Body of pancreas (tissue), 4 donors: ENCODE measurements at places on chromosomes 3 and 15. TPM values are rescaled to one million over a fixed set of nuclear protein-coding genes. Genes with fewer than 3 reads are reported as not detected.

DNA sequence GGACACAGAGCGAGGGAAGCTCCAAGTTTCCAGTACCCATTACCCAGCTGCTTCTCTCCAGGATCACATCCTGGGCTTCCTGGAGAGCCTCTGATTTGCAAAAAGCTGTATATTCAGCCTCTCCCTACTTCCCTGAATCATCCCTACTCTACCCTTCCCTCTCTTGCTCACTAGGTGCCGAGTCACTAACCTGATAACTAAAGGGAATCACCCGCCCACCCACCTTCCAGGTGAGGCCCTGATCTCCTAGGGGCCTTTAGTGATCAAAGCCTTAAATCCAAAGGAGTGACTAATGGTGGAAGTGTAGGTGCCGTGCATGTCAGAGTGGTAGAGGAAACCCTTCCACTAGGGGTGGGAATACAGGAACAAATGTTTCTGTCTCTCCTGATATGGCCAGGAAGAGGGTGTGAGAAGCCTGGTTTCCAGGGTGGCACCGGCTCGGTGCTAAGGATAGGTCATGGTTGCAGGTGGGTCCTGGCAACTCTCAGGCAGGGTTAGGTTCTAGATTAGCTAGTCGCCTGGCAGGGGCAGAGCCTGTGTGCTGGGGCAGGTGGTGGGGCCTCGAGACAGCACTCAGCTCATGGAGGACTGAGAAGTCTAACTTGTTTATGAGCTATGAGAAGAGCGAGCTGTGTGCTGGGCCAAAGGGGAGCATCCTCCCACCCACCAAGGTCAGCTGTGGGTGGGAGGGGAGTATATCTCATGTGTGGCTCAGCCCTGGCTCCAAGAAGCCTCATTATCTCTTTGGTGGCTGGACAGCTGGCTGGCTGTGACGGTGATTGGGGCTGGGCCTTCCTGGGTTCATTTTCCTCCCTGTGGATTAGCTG, 10.1 kb downstream of the SEMA7A start:
- DNase-seq = no peak

DNA sequence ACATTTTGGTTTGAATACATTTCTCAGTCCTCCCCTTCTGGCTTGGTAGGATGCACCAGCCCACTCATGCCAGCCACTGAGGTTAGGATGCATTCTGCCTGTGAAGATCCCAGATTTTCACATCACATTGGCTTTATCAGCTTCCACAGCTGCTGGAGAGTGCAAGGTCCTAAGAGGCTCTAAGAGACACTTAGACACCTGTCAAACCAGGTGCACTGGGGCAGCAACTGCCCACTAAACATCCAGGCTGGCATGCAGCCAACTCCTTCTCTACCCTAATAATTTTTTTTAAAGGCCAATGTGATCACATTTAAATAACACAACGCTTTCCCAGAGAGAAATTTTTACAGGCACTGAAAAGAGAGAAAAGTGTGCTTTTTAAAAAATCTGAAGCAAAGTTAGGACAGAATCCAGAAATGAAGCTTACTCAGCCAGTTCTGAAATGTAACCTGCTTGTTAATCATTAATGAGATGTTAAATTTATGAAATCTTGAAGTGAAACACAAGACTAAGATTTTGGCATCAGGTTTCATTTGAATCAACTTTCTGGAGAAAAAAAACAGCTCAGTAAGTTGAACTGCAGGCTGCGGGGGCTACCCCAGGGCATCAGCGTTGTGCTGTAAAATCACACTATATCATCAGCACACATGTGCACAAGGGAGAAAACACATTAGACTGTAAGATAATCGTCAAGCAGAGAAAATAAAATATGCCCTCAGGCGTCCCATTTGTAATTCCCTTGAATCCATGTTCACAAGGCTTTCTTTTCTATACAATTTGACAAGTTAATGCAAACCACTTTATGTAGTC, 312.9 kb downstream of the ZBBX start:
- DNase-seq = peak; percentile 13

- DNase-seq = no peak
Observed at GRCh38 chr3:169246158-169246557, 417.4 kb downstream of the MECOM start.

DNA sequence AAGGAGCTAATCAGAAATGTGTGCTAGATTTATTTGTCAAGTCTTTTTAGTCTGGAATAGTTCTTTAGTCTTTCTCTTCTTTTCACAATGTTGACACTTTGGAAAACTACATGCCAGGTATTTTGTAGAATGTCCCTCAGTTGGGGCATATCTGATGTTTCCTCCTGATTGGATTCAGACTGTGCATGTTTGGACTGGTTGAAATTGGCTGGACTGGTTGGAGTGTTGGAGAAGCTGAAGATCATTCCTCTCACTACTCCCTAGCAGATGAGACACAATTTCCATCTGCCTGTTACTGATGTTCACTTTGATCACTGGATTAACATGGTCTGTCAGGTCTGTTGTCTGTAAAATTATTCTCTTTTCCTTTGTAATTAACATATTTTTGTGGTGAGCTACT, 3.7 kb downstream of the NME9 start:
- DNase-seq = no peak

The MOBP gene
- total RNA-seq = not detected

DNA sequence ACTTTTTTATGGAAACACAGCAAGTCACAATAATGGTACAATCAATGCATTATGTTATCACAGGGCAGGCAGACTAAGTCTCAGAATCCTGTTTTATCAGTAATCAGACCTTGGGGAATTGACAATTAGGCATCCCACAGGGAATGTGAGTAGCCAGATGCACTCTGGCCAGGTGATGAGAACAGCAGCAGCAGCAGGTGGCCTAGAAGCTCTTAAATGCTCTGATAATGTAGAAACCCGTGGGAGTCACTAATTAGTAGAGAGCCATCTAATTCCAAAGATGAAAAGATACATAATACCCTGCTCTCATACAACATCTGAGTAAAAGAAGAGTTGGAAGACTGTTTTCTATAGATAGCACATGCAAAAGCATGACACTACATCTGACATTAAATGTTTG, 12.6 kb downstream of the CEP152 start:
- DNase-seq = no peak

DNA sequence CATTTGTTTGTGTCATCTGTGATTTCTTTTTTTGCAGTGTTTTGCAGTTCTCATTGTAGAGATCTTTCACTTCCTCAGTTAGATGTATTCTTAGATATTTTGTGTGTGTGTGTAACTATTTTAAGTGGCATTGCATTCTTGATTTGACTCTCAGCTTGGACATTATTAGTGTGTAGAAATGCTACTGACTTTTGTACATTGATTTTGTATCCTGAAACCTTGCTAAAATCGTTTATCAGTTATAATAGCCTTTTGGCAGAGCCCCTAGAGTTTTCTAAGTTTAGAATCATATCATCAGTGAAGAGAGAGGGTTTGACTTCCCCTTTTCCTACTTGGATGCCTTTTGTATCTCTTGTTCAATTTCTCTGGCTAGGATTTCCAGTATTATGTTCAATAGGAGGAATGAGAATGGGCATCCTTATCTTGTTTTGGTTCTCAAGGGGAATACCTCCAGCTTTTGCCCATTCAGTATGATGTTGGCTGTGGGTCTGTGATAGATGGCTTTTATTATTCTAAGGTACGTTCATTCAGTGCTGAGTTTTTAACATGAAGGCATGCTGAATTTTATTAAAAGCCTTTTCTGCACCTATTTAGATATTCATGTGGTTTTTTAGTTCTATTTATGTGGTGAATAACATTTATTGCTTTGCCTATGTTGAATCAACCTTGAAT, 211.7 kb downstream of the MBNL1 start:
- no peak for DNase-seq

DNA sequence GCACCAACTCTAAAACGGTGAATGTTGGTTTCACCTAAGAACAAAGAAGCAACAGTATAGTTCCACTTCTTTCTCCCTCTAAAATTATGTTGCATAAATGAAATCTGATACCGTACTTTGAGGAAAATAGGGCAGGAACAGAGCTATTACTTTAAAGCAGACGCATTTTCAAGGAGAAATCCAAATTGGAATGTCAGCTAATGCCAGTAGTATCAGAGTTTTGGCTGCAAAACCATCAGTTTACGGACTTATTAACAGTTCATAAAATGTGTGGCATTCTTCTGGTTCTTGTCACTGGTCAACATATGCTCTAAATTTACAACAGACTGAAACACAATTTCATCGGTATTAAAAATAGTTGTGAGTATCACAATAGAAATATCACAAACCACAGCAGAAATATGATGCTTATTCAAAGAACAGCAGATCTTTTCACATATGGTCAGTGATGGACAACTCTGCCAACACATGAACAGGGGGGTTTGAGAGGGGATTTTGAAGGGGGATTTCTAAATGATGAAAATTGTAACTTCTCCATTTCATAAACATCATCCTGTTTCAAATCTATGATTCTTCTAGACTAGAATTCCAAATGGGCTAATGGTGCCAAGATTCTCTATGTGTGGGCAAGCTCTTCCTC, 38.7 kb upstream of the ROBO2 start:
- DNase-seq = no peak

The TAGLN3 gene
- 0.52 TPM for total RNA-seq

DNA sequence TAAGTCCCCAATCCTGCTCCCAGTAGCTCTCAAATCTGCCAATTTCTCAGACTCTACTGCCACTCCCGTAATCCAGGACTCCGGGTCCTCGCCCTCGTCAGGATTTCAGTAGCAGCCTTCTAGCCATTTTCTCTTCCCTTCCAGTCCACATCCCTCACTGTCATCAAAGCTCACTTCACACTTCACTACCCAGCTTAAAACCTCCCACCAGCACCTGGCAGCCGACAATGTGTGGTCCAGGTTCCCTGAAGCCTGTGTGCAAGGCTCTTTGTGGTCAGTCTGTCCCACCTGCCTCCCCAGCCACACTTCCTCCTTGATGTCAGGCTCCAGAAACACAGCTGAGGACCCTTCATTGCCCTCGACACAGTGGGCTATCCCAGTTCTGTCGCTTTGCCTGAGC, 304.5 kb upstream of the ROPN1 start:
- DNase-seq = no peak

The IQCF5 gene
- not detected for total RNA-seq

- DNase-seq = no peak
Observed at GRCh38 chr3:9226326-9226725, 23.1 kb downstream of the SRGAP3 start.

The MST1R gene
- 10.4 TPM for total RNA-seq

The HRG gene
- total RNA-seq = not detected

DNA sequence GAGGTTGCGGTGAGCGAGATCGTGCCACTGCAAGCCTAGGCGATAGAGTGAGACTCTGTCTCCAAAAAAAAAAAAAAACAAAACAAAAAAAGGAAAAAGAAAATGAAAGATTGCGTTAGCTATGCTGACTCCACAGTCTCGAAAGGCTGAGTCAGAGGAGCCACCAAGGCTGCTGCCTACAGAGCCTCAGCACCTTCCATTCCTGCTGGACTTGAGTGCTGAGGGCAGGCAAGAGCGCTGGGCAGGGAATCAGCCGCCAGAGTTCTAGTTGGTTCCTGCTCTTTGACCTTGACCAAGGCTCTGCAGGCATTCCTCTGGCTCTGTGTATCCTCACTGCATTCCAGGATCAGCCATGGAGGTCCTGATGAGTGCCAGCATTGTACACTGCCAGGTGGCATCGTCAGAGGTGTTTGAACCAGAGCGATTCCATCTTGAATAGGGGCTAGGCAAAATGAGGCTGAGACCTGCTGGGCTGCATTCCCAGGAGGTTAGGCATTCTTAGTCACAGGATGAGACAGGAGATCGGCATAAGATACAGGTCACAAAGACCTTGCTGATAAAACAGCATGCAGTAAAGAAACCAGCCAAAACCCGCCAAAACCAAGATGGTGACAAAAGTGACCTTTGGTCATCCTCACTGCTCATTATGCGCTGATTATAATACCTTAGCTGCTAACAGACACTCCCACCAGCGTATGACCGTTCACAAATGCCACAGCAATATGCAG, 5.9 kb downstream of the MESP2 start:
- peak; percentile 23 for DNase-seq

DNA sequence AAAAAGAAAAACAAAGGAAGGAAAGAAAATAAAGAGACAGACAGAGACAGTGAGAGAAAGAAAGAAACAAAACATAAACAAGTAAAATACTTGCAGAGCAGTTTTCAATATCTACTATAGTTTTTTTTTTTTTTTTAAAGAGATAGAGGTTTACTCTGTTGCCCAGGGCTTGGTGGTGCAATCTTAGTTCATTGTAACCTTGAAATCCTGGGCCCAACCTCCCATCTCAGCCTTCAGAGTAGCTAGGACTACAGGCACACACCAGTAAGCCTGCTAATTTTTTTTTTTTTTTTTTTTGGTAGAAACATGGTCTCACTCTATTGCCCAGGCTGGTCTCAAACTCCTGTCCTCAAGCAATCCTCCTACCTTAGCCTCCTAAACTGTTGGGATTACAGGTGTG, 23.1 kb downstream of the CLASP2 start:
- DNase-seq = no peak

GRCh38 chr3:64067506-64068346, 44.4 kb upstream of the PSMD6 start:
- no peak for DNase-seq

DNA sequence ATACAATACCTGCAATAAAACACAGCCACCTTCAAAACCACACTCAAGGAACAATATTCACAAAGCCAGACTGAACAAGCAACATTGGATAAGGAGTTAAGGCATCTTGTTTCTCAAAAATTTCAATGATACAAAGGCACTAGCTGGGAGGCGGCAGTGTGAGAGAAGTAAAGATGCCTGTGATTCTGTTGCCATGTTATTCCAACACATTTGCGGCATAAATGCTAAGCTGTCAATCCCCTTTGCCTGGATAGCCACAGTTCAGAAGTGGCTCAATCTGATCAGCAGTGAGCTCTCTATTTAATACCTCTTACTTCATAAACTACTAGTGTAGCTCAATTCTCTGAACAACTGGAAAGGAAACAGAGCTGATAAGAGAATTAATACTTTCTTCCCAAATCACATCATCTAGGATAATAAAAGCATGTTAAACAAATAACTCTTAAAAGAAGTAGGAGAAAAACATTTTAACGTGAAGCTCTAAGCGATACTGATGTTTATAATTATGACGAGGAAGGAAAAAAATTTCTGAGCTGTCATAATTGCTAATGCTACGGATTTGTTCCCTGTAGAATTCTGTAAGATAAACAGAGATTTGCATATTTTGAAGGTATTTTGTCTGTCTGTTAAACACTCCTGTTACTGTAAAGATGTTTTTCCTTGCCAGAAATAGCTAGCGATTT, 358.4 kb downstream of the FOXP1 start:
- DNase-seq = no peak

The FBXL2 gene
- 5.3 TPM for total RNA-seq

DNA sequence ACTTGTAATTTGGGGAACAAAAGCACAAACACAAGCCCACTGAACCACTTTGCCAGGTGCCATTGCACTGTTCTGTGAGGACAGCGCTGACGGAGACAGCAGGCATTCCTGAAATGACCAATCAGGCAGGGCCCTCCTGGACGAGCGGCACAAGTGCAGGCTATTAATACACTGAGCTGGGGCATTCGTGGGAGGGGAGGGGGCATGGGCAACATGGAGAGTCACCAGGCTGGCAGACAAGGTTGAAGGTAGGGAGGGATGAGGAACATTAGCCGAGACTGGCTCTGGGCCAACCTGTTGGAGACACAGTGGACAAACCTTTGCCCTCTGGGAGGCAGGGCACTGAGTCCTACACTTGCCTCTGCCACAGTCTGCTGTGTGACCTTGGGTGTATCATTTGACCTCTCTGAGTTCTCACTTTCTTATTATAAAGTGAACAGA, 45.6 kb downstream of the NOX5 start:
- peak; percentile 36 for DNase-seq

- no peak for DNase-seq
Observed at GRCh38 chr3:10744098-10744465, 71.9 kb upstream of the SLC6A11 start.

The CPN2 gene
- total RNA-seq = not detected
